Activated naive CD8-positive, alpha-beta T cell treated with anti-CD3 and anti-CD28 coated beads for 36 hours (primary cell): ENCODE measurements at places on chromosomes 3 and 15. TPM values are rescaled to one million over a fixed set of nuclear protein-coding genes. Genes with fewer than 3 reads are reported as not detected.

- peaks cover 6% of the 10 kb centered on the region for H3K4me1 ChIP-seq
- DNase-seq, result no peak
- peaks cover 36% of the 10 kb centered on the region for H3K27me3 ChIP-seq
- H3K27ac ChIP-seq, result no peak overlapping the region
- H3K4me3 ChIP-seq, result no peak overlapping the region
Measured at GRCh38 chr3:10779293-10779805, 36.7 kb upstream of the SLC6A11 start.

GRCh38 chr3:88117683-88118082 is 32.1 kb upstream of the C3orf38 start:
- H3K27ac ChIP-seq, result no peak overlapping the region
- DNase-seq, result no peak
- peaks cover 10% of the 10 kb centered on the region for H3K4me1 ChIP-seq
- H3K36me3 ChIP-seq, result peaks cover 24% of the 10 kb centered on the region
- H3K4me3 ChIP-seq, result no peak overlapping the region
- no peaks in the 10 kb centered on the region for H3K27me3 ChIP-seq

DNA sequence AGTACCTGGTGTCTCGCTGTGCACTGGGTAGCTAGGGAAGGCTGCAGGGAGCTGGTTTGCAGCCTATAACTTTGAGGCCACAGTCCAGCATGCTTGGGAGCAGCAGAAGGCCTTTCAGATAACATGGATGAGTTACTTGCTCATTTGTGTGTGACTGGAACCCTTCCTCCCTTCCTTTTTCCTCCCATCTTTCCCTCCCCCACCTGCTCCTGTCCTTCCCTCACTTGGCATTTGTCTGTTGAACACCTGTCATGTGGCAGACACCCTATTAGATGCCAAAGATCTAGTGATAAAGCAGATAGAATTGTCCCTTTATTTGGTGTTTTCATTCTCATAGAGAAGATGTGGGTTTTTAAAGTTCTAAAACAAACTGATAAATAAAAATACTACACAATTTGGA is 71.6 kb downstream of the LRTM1 start:
- no peak overlapping the region for H3K4me3 ChIP-seq
- H3K36me3 ChIP-seq, result no peaks in the 10 kb centered on the region

DNA sequence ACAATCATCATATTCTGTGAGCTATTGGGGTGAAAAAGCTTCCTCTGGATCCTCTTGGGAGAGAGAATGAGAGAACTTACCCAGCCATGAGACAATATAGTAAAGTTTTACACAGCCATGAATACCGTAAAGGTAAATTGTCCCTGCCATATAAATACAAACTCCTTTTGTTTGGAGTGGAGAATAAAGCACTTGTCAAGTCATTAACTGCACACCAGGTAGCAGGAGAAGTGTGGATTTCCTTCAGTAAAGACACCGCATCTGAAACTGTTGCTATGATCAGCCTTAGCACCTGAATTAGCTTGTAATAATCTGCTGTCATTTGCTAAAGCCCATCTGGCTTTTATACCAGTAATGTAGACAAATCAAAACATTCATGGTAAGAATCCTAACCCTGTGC is 336.6 kb upstream of the SLCO3A1 start:
- H3K4me1 ChIP-seq, result peaks cover 4% of the 10 kb centered on the region
- no peaks in the 10 kb centered on the region for H3K36me3 ChIP-seq
- no peak for DNase-seq

- H3K27ac ChIP-seq, result no peak overlapping the region
- H3K4me1 ChIP-seq, result peaks cover 57% of the 10 kb centered on the region
- H3K36me3 ChIP-seq, result peaks cover 38% of the 10 kb centered on the region
- DNase-seq, result no peak
Measured at GRCh38 chr3:25653322-25653721, 11.4 kb downstream of the TOP2B start.

DNA sequence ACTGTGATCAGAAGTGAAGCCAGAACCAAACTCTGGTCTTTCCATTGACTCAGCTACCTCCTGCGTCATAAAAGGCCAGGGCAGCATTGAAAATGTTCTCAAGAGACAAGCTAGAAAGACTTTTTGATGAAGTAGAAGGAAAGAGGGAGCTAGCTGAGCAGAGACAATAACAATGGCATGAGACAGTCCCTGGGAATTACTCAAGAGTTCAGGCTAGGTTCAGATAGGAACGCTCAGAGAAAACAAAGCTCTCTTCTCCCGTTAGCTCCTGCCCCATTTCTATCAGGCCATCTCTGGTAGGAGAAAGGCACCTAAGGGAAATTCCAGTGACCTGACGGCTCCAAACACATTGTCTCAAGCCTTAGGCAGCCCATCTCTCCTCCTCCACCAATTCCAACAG is 7.0 kb upstream of the OXTR start:
- H3K4me1 ChIP-seq, result no peaks in the 10 kb centered on the region
- H3K27ac ChIP-seq, result no peak overlapping the region
- no peaks in the 10 kb centered on the region for H3K36me3 ChIP-seq
- DNase-seq, result no peak
- no peak overlapping the region for H3K4me3 ChIP-seq
- peaks cover 13% of the 10 kb centered on the region for H3K27me3 ChIP-seq

GRCh38 chr3:61945657-61946056 is 384.3 kb downstream of the PTPRG start:
- no peak overlapping the region for H3K4me3 ChIP-seq
- no peak for DNase-seq
- H3K4me1 ChIP-seq, result no peaks in the 10 kb centered on the region
- no peak overlapping the region for H3K27ac ChIP-seq
- peaks cover 5% of the 10 kb centered on the region for H3K27me3 ChIP-seq

DNA sequence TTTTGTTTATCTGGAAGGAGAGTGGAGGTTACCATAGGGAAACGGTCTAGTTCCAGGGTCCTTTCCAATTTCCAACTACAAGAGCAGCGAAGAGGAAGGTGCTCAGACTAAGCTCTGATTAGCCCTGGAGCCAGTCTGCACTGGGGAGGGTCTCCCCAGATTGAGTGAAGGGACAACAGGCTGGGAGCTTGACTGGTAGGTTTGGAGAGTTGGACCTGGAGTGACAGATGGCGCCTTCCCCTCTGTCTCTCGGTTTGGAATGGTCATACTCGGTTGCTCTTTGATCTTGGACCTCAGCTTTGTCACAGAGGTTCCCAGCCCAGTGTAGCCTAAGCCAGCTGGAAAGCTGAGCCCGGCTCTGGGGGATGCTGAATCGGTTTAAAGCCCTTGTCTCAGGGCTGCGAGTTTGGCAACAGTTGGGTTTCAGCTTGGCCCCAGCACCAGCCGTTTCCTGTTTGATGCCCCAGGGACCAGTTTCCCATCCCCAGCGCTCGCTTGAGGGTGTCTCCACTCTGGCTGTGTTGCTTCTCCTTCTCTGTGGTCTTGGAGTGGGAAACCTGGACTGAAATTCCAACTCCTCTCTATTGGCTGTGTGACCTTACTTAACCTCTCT is 53.1 kb upstream of the ULK4 start:
- H3K27me3 ChIP-seq, result no peaks in the 10 kb centered on the region
- H3K36me3 ChIP-seq, result peaks cover 15% of the 10 kb centered on the region
- H3K27ac ChIP-seq, result peak overlapping the region; percentile 85
- peak; percentile 13 for DNase-seq

DNA sequence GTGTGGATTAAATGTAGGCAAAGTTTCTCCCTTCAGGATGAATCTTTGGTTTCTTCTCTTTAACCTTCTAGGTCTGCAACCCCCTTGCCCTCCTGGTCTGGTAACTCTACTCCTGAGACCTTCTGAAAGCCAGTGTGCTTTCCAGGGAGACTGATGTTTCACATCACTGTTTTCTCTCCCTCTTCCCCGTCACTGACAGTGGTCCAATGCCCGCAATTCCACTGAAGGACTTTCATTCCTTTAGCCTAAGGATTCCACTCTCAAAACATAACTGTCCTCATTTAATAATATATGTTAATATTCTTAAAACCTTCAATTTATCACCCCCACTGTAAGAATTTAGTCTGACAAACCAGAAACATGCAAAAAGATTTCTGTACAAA is 101.5 kb upstream of the CPNE4 start:
- H3K27me3 ChIP-seq, result peaks cover 12% of the 10 kb centered on the region
- no peaks in the 10 kb centered on the region for H3K36me3 ChIP-seq
- no peak overlapping the region for H3K27ac ChIP-seq
- H3K4me1 ChIP-seq, result no peaks in the 10 kb centered on the region
- DNase-seq, result no peak

GRCh38 chr3:2950159-2950558 is 160.0 kb downstream of the IL5RA start:
- H3K36me3 ChIP-seq, result no peaks in the 10 kb centered on the region
- H3K4me1 ChIP-seq, result no peaks in the 10 kb centered on the region
- H3K27ac ChIP-seq, result no peak overlapping the region
- no peak overlapping the region for H3K4me3 ChIP-seq

- peak overlapping the region; percentile 99 for H3K27ac ChIP-seq
- H3K27me3 ChIP-seq, result no peaks in the 10 kb centered on the region
- peaks cover 69% of the 10 kb centered on the region for H3K4me1 ChIP-seq
- H3K4me3 ChIP-seq, result peak overlapping the region; percentile 64
- peaks cover 48% of the 10 kb centered on the region for H3K36me3 ChIP-seq
Measured at GRCh38 chr15:85692873-85693272, 101.9 kb downstream of the KLHL25 start.

The VPS33B gene
- 23.3 TPM for total RNA-seq

DNA sequence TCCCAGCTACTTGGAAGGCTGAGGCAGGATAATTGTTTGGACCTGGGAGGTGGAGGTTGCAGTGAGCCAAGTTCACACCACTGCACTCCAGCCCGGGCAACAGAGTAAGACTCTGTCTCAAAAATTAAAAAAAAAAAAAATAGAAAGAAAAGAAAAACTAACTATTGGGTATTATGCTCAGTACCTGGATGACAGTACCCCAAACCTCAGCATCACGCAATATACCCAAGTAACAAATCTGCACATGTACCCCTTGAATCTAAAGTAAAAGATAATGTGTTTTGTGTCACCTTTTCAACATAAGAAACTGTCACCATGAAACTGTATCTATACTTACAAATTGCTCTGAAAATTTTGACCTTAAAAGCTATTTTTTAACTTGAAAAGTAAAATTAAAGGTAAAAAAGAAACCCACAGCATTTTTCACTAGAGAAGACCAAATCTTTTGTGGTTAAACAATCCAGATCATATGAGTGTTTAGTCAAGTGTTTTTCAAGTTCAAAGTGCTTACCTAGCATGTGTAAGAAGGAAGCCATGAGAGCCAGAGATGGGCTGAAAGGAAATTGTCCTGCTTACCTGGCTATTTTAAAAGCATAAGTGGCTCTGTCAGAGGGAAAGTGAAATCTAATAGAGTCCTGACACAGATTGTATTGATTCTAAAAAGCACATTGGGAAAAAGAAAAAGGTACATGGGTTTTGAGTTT is 50.5 kb downstream of the MYO1E start:
- H3K27me3 ChIP-seq, result no peaks in the 10 kb centered on the region
- H3K36me3 ChIP-seq, result peaks cover 6% of the 10 kb centered on the region
- H3K4me1 ChIP-seq, result peaks cover 7% of the 10 kb centered on the region
- no peak for DNase-seq

DNA sequence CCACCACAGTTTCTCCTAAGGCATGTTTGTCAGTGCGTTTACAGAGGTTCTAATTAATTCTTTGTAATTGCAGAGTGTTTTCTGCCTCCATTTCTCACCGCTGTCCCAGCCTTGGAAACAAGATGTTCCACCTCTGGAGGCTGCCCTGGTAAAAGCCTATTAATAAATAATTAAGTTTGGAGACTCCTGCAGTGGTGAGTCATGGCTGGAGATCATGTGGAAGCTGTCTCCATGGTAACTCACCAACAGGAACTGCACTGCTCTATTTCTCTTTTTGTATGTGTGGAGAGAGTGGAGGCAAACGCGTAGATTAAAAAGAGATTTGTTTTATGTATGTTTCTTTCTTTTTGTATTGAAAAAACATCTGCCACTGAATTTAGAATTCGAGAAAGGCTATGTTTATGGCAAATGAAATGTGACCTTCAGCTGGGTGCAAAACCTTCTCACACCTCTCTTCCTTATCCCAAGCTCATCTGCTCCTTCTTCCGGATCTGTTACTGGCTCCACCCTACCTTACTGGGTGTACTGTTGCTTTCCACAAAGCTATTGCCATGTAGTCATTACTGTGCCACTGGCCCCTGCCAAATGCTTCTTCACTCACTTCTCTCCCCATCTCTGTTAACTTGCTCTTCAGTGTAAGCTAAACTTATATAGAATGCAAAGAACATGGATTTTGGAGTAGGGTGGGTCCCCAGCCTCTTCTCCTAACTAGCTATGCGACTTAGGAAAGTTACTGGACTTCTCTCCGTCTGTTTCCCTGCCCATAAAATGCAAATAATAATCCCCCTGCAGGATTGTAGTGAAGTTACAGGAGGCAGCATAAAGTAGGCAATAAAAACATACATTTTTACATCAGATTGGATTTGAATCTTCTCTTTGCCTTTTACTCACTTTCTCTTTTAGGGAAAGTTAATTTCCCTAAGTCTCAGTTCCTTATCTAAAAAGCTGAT is 778.5 kb downstream of the NTRK3 start:
- H3K36me3 ChIP-seq, result no peaks in the 10 kb centered on the region
- H3K4me3 ChIP-seq, result no peak overlapping the region
- no peaks in the 10 kb centered on the region for H3K4me1 ChIP-seq
- H3K27ac ChIP-seq, result no peak overlapping the region
- peaks cover 9% of the 10 kb centered on the region for H3K27me3 ChIP-seq
- no peak for DNase-seq
